ENCODE measurements at places on chromosomes 7 and 10.

DNA sequence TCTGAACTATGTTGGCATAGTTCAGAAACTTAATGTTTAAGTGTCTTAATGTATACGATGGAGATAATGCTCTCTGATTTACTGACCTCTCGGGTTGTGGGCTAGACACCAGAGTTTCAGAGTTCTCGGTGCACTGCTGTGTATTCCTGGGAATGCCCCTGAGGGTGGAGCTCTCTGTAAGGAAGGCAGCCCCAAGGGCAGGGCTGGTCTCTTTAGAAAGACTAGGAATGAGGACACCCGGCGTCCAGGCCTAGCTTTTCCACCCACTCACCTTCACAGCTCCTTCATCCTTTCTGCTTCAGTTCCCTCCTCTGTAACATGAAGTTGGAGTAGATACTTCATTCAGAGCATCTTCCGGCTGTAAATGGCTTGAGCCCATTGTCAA lies 536.6 kb upstream of the GALNT17 start:
- H3K36me3 ChIP-seq = no peaks in the 10 kb centered on the region
- DNase-seq = no peak
- 0 out of 2 replicates have a peak, but pooled peaks cover 5% of the 10 kb centered on the region for H3K4me1 ChIP-seq
- 0 out of 2 replicates have a peak, but pooled peaks cover 3% of the 10 kb centered on the region for H3K27me3 ChIP-seq
- H3K27ac ChIP-seq = no peak overlapping the region

- no peak overlapping the region for H3K27ac ChIP-seq
- H3K27me3 ChIP-seq = no peaks in the 10 kb centered on the region
- no peak for DNase-seq
- no peak overlapping the region for H3K4me3 ChIP-seq
- H3K4me1 ChIP-seq = peaks cover 18% of the 10 kb centered on the region
These were observed 13.6 kb downstream of the CNPY1 start for GRCh38 chr7:155532792-155533119.

GRCh38 chr7:51144178-51144577 lies 172.4 kb downstream of the COBL start:
- no peak overlapping the region for H3K4me3 ChIP-seq
- no peak overlapping the region for H3K27ac ChIP-seq
- no peaks in the 10 kb centered on the region for H3K36me3 ChIP-seq
- H3K4me1 ChIP-seq = no peaks in the 10 kb centered on the region
- H3K27me3 ChIP-seq = no peaks in the 10 kb centered on the region

GRCh38 chr10:43846187-43846680 lies 197.6 kb upstream of the ZNF32 start:
- H3K27ac ChIP-seq = no peak overlapping the region
- DNase-seq = no peak
- H3K27me3 ChIP-seq = no peaks in the 10 kb centered on the region
- no peaks in the 10 kb centered on the region for H3K4me1 ChIP-seq

GRCh38 chr7:116702046-116702785 lies 30.2 kb downstream of the MET start:
- peaks cover 25% of the 10 kb centered on the region for H3K4me1 ChIP-seq
- no peak overlapping the region for H3K4me3 ChIP-seq
- no peaks in the 10 kb centered on the region for H3K27me3 ChIP-seq
- no peaks in the 10 kb centered on the region for H3K36me3 ChIP-seq
- DNase-seq = no peak

GRCh38 chr10:123934846-123935245 lies 43.2 kb upstream of the CPXM2 start:
- no peak overlapping the region for H3K4me3 ChIP-seq
- no peak for DNase-seq
- no peak overlapping the region for H3K27ac ChIP-seq

GRCh38 chr7:43537765-43538403 lies 45.0 kb upstream of the STK17A start:
- no peaks in the 10 kb centered on the region for H3K27me3 ChIP-seq
- no peak overlapping the region for H3K4me3 ChIP-seq
- H3K36me3 ChIP-seq = no peaks in the 10 kb centered on the region
- peak; percentile 66 for DNase-seq
- H3K4me1 ChIP-seq = peaks cover 28% of the 10 kb centered on the region

DNA sequence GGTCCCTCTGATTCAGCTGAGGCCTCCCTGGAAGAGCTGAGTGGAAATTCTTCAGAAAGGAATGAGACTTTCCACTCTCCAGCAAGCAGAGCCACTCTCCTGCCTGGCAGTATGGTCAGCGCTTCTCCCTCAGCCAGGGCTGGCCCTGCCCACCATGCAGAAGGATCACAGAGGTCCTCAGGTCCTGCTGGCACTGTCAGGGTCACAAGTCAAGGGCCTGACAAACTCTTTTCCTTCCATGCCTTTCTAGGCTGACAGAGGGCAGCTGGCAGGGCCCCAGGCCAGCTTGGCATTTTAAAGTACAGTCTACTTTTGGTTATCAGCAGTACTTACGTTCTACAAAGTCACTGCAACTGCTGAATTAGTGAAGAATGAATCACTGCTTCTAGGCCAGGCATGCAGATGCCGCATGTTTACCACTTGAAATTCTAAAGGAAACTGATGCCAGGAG lies 119.3 kb upstream of the FRMD4A start:
- no peaks in the 10 kb centered on the region for H3K4me1 ChIP-seq
- no peak for DNase-seq
- H3K36me3 ChIP-seq = no peaks in the 10 kb centered on the region
- no peak overlapping the region for H3K4me3 ChIP-seq
- H3K27me3 ChIP-seq = no peaks in the 10 kb centered on the region

DNA sequence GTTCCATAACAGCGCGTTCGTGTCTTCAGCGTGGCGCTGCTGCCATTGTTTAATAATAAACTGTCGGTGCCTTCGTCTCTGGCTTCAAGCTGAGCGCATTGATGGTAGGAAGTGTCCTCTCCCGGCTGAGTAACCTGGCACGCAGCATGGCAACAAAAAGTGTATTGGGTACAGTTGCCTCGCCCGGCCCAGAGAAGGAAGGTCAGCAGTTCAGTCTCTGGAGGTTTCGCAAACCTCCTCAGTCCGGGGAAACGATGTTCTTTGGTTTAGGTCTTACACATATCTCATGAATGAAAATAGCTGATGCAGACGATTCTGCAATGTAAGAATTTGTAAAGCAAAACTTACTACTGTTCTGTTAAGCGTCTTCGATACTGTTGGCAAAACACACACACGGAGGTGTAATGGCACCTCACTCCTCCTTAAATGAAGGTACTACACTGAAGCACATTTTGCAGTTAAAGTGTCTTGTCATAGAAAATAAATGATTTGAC lies 739 bp upstream of the CCDC186 start:
- peak overlapping the region; percentile 54 for H3K4me3 ChIP-seq
- DNase-seq = no peak
- no peaks in the 10 kb centered on the region for H3K27me3 ChIP-seq
- H3K36me3 ChIP-seq = no peaks in the 10 kb centered on the region
- H3K27ac ChIP-seq = peak overlapping the region; percentile 100

DNA sequence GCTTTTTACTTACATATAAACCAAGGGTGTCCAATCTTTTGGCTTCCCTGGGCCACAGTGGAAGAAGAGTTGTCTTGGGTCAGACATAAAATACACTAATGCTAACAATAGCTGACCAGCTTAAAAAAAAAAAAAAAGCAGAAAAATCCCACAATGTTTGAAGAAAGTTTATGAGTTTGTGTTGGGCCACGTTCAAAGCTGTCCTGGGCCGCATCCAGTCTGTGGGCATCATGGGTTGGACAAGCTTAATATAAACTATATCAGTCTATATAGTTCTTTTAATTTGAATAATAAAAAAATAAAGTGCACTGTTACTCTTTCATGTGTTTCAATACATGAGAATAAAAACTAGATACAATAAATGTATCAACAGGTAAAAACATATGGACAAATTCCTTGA lies 179.9 kb downstream of the DNAJC1 start:
- no peaks in the 10 kb centered on the region for H3K27me3 ChIP-seq
- H3K4me1 ChIP-seq = peaks cover 7% of the 10 kb centered on the region
- H3K27ac ChIP-seq = no peak overlapping the region
- H3K4me3 ChIP-seq = no peak overlapping the region
- no peak for DNase-seq

GRCh38 chr10:49610458-49611165 lies 502 bp downstream of the SLC18A3 start:
- no peak overlapping the region for H3K4me3 ChIP-seq
- H3K27ac ChIP-seq = no peak overlapping the region
- H3K4me1 ChIP-seq = peaks cover 4% of the 10 kb centered on the region
- H3K36me3 ChIP-seq = no peaks in the 10 kb centered on the region
- H3K27me3 ChIP-seq = no peaks in the 10 kb centered on the region
- no peak for DNase-seq

- no peak for DNase-seq
- H3K36me3 ChIP-seq = no peaks in the 10 kb centered on the region
- no peak overlapping the region for H3K4me3 ChIP-seq
These were observed 1.7 kb upstream of the CDH23 start for GRCh38 chr10:71394926-71395562.

DNA sequence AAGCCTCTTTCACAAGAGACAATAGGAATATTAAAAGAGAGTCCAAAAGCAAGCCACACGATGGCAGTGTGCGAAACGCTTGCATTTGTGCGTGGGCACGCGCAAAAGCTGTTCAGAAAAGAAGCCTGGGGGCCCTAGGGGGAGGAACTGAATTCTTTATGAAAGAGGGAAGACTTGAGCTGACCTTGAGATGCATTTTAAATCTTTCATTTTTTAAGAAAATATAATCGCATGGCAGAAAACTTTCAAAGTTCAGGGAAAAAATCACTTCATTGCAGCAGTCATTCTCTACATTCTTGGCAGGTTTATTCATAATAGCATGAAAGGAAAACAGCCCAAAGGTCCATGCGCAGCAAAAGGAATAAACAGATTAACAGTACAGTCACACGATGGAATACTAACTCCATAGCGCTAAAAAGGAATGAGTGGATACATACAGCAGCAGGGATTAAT lies 206.5 kb upstream of the PRKCQ start:
- no peaks in the 10 kb centered on the region for H3K27me3 ChIP-seq
- no peak overlapping the region for H3K4me3 ChIP-seq
- H3K27ac ChIP-seq = no peak overlapping the region
- no peak for DNase-seq
- no peaks in the 10 kb centered on the region for H3K4me1 ChIP-seq
- H3K36me3 ChIP-seq = no peaks in the 10 kb centered on the region

GRCh38 chr7:100726996-100727761 lies 6.2 kb upstream of the ZAN start:
- H3K4me3 ChIP-seq = no peak overlapping the region
- no peak overlapping the region for H3K27ac ChIP-seq
- DNase-seq = no peak
- no peaks in the 10 kb centered on the region for H3K27me3 ChIP-seq
- 0 out of 2 replicates have a peak, but pooled peaks cover 5% of the 10 kb centered on the region for H3K4me1 ChIP-seq
- H3K36me3 ChIP-seq = no peaks in the 10 kb centered on the region

DNA sequence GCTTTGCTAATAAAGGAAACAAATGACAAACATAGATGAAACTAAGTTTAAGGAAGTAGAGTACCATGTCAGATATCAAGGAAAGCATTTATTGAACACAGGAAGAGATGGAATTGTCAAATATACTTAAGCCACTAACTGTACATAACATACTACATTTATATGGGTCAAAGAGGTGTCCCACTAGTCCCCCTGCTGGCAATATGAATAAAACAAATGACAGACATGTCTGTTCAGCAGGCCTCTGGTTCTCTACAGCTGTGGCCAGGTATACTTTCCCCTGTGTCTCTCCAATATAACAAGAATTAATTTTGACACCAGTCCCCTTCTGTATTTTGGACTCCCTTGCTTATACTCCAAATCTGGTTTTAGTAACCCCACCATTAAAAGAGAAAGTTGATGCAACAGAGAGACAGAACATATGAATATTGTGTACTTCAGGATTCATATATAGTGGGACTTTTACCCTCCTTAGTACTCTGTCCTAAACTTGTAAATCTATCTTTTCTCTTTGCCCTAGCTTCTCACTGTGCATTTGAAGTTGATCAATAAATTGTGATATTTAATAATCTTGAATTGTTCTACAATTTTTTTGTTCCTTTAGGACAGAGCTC lies 42.9 kb downstream of the CD36 start:
- H3K27ac ChIP-seq = no peak overlapping the region
- H3K36me3 ChIP-seq = no peaks in the 10 kb centered on the region
- no peaks in the 10 kb centered on the region for H3K4me1 ChIP-seq

DNA sequence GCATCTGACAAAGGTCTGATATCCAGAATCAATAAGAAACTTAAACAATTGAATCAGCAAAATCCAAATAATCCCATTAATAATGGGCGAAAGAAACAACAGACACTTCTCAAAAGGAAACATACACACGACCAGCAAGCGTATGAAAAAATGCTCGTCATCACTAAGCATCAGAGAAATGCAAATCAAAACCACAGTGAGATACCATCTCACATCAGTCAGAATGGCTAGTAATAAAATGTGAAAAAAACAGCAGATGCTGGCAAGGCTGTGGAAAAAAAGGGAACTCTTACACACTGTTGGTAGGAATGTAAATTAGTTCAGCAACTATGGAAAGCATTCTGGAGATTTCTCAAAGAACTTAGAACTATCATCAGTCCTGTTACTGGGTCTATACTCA lies 496.7 kb downstream of the SH2D4B start:
- H3K27ac ChIP-seq = no peak overlapping the region
- no peaks in the 10 kb centered on the region for H3K4me1 ChIP-seq
- no peak overlapping the region for H3K4me3 ChIP-seq
- no peaks in the 10 kb centered on the region for H3K27me3 ChIP-seq
- no peak for DNase-seq

DNA sequence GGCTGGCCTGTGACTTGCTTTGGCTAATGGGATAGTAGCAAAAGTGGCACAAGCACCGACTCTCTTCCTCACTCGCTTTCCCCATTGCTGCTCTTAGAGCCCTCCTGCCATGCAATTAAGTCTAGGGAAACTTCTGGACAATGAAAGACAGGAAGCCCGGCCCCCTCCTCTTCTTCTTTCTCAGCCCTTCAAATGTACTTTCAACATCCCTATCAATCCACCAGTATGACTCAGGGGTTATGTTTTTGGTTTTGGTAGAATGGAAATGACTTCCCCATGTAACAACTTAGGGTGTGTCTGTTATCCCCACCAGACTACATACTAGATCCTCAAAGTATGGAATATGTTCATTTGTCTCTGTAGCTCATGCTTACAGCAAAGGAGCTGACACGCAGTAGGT lies 139.0 kb upstream of the GDF10 start:
- H3K27me3 ChIP-seq = no peaks in the 10 kb centered on the region
- H3K27ac ChIP-seq = no peak overlapping the region
- H3K4me1 ChIP-seq = no peaks in the 10 kb centered on the region

Measured in Caco-2 (cell line).